ENCODE measurements at places on chromosomes 12 and 14.

DNA sequence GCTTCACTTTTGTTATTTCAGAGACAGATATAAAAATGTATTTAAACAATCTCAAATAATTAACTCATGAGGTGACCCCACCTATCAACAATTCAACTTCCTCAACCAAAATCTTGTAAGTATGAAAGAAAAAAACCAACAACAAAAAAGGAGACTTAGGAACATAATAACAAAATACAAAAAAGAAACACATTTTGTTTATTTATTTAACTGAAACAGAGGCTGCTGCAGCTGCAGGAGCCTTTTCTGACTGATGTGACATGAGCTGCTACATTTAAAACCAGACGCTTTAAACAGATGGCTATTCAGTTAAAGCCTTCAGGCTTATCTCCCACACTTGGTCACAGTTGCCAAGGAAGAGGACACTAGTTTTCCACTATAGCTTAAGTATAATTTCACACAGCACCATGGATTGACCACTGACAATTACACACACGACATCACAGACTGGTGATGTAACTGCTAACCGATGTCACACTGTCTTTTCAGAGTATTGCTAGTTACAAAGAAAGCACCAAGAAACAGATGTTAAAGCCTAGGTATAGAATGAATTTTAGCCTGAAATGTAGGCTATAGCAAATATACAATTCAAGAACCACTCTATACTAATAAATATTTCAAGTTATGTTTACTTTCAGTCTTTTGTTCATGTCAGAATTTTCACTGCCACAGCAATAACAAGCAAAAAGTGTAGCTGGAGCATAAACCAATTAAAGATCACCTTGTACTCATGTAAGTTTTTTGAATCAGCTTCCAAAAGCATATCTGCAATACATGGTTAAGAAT lies 113.0 kb downstream of the MED13L start:
- DNase-seq: no peak

- no peak for DNase-seq
Measured at GRCh38 chr12:92199819-92200576, 54.4 kb upstream of the BTG1 start.

DNA sequence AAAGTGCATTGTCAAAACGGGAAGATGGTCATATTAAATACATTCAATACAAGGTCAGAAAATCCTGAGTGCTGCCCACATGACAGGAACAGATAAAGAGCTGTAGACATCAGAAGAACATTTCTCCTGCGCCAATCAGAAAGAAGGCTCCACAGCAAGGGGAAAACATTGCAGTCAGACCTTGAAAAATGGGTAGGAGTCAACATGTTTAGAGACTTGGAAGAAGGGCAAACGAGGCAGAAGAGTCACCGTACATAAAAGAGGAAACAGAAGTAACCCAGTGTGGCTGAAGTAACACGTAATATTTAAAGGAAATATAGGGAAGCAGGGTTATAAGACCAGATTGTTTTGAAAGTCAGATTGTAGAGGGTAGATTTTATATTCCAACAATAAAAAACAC lies 11.9 kb downstream of the SPPL3 start:
- DNase-seq: no peak

DNA sequence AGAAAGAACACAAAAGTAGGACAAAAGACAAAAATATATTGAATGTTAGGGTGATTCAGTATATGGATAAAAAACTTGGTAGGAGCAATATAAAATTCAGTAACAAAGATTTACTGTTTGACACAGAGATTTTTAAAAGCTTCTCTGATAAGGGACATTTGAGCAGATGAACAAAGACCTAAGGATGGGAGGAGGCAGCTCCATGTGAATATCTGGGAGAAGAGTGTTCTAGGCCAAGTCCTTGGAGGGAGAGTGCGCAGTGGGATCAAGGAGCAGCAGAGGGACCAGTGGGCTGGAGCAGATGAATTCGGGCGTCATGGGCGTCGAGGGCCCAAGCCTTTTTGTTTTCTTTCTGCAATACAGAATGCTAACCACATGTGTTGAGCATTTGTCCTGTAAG lies 174.4 kb downstream of the PRKCH start:
- no peak for DNase-seq

GRCh38 chr12:52054833-52055730 lies 3.8 kb downstream of the NR4A1 start:
- DNase-seq: no peak

- DNase-seq: peak; percentile 95
Measured at GRCh38 chr12:46386360-46386867, 13.8 kb upstream of the SLC38A2 start.

DNA sequence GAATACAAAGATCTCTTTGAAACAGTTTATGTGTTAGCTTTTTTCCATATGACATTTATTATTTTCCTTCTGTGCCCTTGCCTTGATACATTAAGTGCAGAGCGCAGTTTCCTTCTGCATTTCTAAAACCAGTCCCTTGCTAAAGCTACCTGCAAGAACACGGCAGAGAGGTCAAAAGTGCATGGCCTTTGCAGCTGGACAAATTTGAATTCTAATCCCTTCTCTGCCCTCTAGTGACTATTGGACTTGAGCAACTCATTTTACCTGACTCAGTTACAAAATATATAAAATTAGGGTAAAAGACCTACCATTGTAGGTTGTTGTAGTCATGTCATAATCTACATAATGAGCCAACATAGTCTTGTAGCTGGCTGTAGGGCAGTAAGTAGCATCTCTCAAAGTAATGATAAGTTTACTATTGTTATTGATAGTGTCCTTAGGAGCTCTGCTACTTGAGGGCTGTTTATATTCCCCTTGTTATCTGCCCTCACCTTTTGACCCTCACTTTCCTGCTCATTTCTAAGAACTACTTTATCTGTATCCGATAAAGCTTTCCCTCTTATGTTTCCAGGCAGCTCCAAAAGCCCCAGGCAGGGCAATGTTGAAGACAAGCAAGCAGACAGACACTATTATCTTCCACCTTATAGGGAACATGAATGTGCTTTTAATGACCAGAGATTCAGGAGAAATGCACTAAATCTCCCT lies 120.0 kb upstream of the PDZRN4 start:
- DNase-seq: no peak
